GOT3 (cell line): ENCODE measurements at places on chromosomes 2 and 18.

DNA sequence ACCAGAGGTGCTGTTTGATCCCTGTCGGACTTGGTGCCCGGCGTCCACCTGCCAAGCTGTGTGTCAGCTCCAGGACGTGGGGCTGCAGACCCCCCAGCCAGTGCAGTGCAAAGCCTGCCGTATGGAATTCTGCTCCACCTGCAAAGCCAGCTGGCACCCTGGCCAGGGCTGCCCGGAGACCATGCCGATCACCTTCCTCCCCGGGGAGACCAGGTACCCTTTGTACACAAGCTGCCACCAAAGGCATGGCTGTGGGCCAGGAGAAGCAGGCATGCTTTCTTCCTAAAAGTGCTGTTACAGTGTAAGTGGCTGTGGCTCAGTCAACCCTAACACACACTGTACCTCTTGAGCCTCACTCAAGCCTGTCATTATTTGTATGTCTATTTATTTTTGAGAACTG lies 103.3 kb downstream of the RNF144A start:
- DNase-seq, result no peak

DNA sequence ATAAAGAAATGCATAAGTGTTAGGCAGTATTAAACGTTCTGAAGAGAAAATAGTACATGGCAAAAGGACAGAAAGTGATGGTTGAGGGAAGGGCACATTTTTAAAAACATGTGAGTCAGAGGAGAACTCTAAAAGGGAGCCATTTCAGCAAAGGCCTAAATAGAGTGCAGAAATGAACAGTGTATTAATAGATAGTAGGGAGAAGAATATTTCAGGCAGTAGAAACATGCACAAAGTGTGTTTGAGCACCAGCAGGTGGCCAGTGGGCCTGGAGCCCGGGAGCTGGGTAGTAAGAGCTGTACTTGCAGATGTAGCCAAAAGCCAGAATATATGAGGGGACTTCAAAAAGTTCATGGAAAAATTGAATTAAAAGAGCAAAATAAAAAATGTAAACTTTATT lies 288.1 kb upstream of the FIGN start:
- no peak for DNase-seq

- no peak for DNase-seq
Observed at GRCh38 chr2:215692387-215693079, 256.7 kb upstream of the FN1 start.

DNA sequence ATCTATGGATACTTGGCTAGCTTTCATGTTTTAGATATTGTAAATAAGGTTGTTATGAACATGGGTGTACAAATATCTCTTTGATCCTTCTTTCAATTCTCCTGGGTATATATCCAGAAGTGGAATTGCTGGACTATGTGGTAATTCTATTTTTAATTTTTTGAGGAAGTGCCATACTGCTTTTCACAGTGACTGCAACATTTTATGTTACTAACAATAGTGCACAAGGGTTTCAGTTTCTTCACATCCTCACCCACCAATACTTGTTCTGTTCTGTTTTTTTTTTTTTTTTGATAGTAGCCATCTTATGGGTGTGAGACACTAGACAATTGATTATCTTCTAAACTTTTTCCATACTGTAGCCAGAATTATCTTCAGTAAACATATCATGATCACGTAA lies 17.3 kb upstream of the NEUROD1 start:
- DNase-seq, result no peak

GRCh38 chr2:96945014-96945413 lies 41.4 kb downstream of the FAM178B start:
- no peak for DNase-seq

GRCh38 chr18:39238981-39239660 lies 1673.5 kb upstream of the CELF4 start:
- DNase-seq, result no peak

DNA sequence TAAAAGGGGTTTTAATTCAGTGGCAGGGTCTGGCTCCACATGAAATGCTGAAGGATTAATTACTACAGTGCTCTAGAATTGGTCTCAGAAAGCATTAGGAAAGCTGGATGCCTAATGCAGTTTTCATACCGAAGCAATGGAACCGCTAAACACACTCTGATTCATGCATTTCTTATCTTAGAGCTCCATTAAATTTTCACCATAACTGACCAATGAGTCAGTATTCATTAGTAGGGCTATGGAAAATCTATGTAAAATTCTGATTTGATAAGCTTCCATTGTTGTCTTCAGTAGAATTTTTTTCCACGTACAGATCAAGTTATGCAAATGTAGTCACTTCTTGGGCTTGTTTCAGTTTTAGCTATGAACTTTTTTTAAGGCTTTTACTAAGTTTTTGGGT lies 359.9 kb downstream of the ARHGAP15 start:
- no peak for DNase-seq

GRCh38 chr2:124805060-124805459 lies 780.0 kb downstream of the CNTNAP5 start:
- DNase-seq, result no peak

DNA sequence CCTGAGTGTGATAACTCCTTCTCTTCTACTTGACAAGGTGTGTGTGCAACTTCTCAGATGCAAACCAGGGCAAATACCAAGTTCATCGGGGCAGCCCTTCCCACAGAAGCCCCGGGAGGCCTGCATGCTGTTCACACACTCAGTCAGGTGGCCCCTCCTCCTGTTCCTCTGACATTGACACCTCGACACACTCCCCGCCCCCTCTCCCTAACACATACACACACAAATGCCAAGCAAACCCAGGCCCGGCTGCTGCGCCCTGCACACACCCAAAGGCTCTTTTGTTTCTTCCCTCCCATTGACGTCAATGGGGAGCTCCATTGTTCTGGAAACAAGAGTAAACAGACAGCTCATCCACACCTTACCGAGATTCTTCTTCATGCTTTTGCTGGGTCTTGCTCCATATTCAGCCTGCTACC lies 1.7 kb upstream of the PER2 start:
- no peak for DNase-seq

DNA sequence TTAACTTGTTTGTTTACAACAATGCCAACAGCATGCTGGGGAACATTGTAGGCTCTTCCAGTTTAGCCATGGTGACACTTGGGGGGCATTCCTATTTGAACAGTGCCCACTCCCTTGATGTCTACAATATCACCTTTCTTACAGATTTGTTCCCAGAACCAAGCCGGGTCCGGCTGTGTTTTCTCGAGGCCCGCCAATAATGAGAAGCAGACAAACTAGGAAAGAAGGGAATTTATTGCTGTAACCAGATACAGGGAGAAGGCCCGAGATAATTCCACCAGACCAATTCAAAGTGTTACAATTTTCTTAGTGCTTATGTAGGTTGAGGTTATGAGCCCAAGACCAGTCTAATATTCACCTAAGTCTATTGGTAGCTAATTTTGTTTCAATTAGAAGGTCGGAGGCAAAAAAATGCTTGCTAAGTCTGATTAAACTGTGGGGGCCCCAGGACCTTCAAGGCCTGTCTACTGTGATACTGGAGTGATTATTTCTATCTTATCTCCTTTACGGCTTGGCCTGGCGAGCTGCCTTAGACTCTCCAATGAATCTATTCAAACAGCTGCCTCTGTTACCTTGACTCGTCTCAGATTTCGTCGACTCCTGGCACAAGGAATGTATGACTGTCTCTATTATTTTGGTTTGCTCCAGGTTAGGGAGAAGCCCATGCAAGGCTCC lies 59.1 kb upstream of the PSME4 start:
- DNase-seq, result no peak

DNA sequence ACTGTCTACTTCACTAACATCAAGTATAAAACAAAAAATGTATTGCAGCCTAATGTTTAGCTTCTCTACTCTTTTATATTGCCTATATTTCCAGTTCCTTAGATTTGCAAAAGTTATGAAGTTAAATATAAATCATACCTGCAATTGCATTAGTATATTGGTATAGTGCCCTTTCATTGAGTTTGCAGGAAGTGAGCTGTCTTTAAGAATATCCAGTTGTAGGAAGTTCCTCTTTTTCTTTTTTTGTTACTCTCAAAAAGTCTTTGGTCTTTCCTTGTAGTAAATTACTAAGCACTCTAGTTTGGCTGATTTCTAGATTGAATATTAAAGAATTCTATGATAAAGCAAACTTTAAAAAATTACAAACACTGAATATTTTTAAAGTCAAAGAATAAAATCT lies 71.3 kb upstream of the FN1 start:
- no peak for DNase-seq

DNA sequence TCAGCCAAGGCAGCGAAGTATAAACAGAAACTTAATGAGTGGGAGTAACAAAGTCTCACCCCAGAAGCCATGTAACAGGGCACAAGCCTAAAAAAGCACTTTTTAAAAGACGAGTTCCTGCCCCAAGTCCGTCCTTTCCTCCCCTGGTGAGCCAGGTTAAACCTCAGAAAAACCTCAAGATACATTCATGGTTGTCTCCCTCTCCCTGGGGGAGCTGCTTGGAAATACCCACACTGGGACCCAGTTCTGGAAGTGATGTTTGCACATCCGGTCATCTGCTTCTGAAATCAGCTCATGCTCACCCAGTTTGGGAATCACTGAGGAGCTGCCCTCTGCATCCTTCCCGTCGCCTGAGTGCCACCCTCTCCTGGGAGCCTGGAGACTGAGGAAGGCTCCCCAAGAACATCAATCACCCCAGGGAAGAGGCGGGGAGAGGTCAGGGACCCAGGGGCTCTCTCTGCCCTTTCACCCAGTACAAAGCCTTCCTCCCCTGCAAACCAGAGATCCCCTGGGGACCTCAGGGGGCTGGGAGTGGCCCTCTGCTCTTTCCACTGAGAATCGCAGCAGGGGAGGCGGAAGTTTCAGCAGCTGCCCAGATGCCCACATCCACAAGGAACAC lies 150.6 kb upstream of the AGAP1 start:
- DNase-seq, result no peak

DNA sequence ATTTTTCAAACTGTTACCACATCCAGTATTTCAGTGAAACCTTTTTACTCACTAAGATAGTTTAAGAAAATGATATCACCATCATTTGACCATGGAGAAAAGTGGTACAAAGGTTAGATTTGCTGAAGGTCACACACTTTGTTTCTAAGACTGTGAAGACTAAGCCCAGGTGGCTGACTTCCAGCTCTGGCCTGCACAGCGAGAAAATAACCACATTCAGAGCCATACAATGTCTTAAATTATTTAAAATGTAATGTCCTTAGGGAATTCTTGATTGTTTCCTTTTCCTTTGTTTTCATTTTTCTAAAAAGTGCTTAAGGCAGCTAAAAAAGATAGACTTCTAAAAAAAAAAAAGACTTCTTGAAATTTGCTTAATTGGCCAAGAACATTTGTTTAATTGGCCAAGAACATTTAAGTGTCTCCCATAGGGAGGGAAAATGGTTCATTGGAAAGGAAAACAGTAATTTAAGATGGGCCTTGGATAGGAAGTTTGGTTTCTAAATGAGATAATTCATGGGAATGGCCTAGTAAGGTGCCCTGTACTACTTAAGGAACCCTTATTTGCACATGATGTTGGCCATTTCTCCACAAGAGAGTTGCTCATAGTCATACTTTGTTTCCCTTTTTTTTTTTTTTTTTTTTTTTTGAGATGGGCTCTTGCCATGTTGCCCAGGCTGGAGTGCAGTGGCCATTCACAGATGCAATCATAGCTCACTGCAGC lies 45.2 kb downstream of the CYP1B1 start:
- no peak for DNase-seq

- DNase-seq, result no peak
Observed at GRCh38 chr18:41585512-41585911, 369.5 kb upstream of the PIK3C3 start.

DNA sequence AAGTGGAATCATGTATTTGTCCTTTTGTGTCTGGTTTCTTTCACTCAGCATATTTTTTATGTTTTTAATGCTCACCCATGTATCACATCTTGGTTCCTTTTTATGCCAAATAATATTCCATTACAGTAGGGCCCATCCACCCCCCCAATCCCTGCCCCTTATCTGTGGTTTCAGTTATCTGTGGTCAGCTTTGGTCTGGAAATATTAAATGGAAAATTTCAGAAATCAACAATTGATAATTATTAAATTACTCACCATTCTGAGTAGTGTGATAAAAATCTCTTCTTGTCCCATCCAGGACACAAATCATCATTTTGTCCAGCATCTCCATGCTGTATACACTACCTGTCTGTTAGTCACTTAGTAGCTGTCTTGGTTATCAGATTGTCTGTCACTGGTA lies 66.7 kb downstream of the BIRC6 start:
- no peak for DNase-seq

DNA sequence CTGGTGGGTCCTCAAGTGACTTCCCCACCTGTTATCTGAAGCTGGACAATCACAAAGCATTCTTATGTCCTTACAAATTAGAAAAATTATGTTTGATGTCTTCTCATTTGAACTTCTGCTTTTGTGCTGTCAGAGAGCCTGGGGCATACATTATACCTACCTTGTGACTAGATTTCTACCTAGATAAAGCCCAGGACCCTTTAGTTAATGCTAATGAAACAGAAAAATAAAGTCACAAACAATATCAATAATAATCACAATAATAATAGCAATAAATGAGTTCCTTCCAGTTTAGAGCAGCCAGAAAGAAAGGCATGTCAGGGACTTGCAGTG lies 456.4 kb downstream of the SETBP1 start:
- DNase-seq, result no peak

- no peak for DNase-seq
Observed at GRCh38 chr2:37464067-37464466, 119.6 kb downstream of the QPCT start.

- no peak for DNase-seq
Observed at GRCh38 chr2:124875627-124876244, 850.6 kb downstream of the CNTNAP5 start.

- DNase-seq, result no peak
Observed at GRCh38 chr2:155574941-155575340, 757.6 kb downstream of the NR4A2 start.

GRCh38 chr18:49934457-49934856 lies 121.1 kb upstream of the ACAA2 start:
- no peak for DNase-seq

GRCh38 chr2:171822525-171823322 lies 71.3 kb downstream of the SLC25A12 start:
- DNase-seq, result no peak

DNA sequence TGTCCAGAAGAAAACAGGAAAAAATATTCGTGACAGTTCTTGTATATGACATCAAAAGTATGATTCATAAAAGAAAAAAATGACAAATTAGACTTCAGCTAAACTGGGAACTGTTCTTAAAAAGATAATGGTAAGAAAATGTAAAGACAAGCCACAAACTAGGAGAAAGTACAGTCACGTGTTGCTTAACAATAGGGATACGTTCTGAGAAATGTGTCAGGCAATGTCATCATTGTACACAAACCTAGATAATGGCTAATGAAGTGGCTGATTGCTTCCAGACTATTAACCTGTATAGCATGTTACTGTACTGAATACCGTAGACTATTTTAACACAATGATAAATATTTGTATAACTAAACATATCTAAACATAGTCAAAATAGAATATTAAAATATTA lies 35.9 kb upstream of the CTIF start:
- DNase-seq, result no peak

DNA sequence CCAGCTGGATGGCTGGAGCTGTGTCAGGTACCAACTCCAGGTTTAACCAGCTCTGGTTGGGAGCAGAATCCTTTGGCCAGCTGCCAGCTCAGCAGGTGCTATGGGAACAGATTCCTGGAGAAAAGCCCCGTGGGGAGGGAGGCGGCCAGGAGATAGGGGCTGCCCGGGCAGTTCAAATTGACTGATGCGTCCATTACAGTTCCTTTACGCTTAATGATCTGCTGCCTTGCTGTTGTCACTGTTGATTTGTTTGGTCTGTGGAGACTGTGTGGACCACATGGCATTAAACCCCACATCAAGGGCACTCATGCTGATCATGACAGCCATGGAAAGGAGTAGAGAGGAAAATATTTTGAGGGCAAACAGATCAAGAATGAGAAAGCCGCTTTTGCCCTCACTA lies 200.0 kb downstream of the TSN start:
- DNase-seq, result no peak

GRCh38 chr2:99205491-99205890 lies 24.5 kb downstream of the MRPL30 start:
- DNase-seq, result no peak
